ENCODE measurements at places on chromosomes 3 and 15.

DNA sequence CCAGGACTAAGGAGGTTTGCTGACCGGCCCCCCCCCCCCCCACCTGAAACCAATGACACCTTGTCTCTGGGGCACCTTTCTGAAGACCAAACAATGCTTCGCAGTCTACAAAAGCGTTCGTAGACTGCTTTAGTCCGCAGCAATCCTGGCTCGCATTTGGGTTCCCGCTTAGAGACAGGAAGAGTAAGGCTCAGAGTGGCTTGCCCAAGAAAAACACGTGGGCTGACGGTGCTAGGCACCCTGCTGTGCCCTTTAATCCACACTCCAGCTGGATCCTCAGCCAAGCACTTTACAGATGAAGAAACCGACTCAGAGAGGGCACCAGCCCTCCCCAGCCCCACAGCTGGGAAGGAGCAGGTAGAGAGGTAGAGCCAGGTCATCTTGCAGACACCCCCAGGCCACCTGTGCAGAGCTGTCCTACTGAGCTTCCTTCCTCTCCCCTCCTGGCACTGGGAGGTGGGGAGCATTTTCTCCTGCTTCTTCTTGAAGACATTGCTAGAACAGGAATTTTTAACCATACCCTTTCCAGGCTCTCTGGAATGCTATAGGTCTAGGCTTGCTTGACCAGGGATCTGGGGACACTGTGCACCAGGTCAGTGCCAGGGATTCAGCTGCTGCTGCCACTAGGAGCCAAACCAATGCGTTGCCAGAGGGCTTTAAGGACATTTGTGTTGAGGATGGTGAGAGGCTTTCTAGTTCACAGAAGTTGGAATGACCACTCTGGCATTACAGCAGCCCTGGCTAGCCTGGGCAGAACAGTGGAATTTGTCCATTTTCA lies 1.0 kb upstream of the KLF15 start:
- DNase-seq: no peak

GRCh38 chr15:51382787-51383186 lies 41.3 kb downstream of the GLDN start:
- DNase-seq: no peak

DNA sequence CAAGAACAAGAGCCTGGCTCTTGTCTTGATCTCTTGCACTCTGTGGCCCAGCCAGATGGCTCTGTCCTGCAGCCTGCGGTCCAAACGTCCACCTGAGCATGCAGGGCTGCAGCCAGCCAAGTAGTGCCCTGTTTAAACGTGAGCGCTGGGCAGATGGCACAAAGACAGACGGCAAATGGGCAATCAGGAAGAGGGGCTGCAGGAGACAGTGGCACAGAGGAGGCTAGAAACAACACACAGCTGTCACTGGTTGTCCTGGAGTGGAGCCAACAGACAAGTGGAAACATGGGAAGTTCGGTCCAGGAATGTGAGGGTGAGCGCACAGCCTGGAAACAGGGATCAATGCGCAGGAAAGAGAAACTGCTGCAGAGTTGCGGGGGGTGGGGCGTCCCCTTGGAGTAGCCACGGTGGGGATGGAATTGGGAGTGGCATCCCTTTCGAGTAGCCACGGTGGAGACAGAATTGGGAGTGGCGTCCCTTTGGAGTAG lies 10.7 kb upstream of the ZXDC start:
- no peak for DNase-seq

GRCh38 chr15:98800437-98801233 lies 152.3 kb downstream of the IGF1R start:
- no peak for DNase-seq

- DNase-seq: no peak
Measured at GRCh38 chr3:58994746-58995330, 55.0 kb downstream of the CFAP20DC start.

- DNase-seq: no peak
Measured at GRCh38 chr15:39605146-39605545, 24.3 kb downstream of the THBS1 start.
